Right cardiac atrium (tissue), 5 donors: ENCODE measurements at places on chromosomes 16 and 17. TPM values are rescaled to one million over a fixed set of nuclear protein-coding genes. Genes with fewer than 3 reads are reported as not detected.

The RHBDL3 gene
- 40.0 TPM for polyA plus RNA-seq

The SHISA6 gene
- 0.07 TPM for polyA plus RNA-seq

- peak; percentile 93 for DNase-seq
These were observed 55.9 kb upstream of the ADCY7 start for GRCh38 chr16:50210266-50211038.

DNA sequence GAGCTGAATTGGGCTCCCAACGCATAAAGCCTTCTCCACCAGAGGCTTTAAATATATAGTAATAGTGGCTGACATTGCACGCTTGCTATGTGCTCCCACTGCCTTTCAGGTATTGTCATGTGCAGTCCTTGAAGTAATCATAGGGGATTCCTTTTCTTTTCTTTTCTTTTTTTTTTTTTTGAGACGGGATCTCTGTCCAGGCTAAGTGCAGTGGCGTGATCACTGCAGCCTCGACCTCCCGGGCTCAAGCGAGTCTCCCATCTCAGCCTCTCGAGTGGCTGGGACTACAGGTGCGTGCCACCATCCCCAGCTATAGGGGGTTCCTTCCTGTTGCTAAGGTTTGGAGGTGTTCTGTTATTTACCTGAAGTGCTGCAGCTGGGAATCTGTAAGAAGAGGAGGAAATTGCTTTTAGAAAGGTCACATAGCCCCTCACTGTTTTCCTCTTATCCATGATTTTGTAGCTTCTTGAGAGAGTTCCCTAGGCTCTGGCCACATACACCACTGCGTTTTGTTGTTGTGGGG is 845 bp downstream of the RPL27 start:
- DNase-seq, result no peak

GRCh38 chr17:6420173-6420641 is 14.7 kb downstream of the AIPL1 start:
- DNase-seq, result no peak

GRCh38 chr17:9330141-9330540 is 245.5 kb downstream of the STX8 start:
- DNase-seq, result no peak

DNA sequence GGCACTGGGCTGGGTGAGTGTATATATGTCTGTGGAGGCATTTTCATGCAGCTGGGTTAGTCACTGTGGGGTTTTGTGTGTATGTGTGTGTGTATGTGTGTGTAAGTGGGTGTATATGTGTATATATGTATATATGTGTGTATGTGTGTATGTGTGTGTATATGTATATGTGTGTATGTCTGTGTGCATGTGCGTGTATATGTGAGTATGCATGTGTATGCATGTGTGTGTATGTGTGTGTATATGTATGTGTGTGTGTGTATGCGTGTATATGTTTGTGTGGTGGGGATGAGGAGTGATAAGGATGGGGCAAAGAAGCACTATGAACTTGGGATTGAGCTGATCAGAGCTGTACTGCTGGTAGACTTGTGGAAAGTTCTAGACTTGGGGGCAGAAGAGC is 29.0 kb upstream of the PLLP start:
- no peak for DNase-seq

DNA sequence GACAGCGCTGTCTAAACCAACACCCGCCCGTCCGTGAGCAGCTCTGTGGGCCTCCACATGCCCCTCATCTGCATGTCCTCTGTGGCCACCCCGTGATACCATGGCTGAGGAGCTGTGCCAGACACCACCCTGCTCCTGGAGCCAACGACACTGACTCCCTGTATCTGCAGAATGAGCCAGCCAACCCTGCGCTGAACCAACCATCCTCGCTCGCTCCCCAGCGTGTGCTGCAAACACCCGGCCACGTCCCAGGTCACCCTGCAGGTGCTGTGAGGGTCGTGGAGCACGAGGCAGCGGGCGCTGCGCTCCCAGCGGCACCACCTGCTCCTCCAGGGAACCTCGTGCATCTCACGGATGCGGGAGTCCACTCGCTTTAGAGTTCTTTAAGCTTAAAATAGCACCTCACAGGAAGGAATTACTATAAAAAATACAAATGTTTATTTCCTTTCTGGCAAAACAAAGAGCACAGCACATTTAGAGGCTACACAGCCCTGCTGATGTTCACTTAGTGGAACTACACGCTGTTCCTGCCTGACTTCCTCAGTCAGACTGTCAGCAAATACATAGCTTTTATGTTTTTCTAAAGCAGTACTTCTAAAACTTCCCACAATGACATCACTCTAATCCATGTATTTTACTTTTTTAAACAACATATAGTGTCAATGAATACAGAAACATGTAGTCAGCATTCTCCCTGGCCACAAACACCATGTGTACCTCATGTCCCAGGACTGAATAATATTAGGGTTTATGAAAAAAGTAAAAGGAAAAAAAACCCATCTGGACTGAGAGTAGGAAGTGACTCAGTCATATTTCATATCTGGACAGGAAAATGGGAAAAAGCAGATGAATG is 43.5 kb downstream of the MAP1LC3B start:
- DNase-seq, result peak; percentile 61

- DNase-seq, result no peak
These were observed 9.6 kb upstream of the APPBP2 start for GRCh38 chr17:60535382-60536279.

- peak; percentile 44 for DNase-seq
These were observed 53.5 kb upstream of the MTSS2 start for GRCh38 chr16:70739389-70739788.

DNA sequence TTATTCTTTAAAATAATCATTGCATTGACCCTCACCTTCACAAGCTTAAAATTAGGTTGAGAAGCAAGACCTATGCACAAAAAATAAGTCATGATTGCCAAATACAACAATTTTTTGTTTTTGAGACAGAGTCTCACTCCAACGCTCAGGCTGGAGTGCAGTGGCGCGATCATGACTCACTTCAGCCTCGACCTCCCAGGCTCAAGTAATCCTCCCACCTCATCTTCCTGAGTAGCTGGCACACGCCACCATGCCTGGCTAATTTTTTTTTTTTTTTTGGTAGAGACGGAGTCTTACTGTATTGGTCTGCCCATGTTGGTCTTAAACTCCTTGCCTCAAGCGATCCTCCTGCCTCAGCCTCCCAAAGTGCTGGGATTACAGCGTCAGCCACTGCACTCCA is 24.2 kb downstream of the ZNF652 start:
- DNase-seq, result no peak
